Activated effector memory CD4-positive, alpha-beta T cell treated with anti-CD3 and anti-CD28 coated beads, Interleukin-2, amount 50 U/mL, for 16 hours (primary cell): ENCODE measurements at places on chromosomes 3 and 15.

DNA sequence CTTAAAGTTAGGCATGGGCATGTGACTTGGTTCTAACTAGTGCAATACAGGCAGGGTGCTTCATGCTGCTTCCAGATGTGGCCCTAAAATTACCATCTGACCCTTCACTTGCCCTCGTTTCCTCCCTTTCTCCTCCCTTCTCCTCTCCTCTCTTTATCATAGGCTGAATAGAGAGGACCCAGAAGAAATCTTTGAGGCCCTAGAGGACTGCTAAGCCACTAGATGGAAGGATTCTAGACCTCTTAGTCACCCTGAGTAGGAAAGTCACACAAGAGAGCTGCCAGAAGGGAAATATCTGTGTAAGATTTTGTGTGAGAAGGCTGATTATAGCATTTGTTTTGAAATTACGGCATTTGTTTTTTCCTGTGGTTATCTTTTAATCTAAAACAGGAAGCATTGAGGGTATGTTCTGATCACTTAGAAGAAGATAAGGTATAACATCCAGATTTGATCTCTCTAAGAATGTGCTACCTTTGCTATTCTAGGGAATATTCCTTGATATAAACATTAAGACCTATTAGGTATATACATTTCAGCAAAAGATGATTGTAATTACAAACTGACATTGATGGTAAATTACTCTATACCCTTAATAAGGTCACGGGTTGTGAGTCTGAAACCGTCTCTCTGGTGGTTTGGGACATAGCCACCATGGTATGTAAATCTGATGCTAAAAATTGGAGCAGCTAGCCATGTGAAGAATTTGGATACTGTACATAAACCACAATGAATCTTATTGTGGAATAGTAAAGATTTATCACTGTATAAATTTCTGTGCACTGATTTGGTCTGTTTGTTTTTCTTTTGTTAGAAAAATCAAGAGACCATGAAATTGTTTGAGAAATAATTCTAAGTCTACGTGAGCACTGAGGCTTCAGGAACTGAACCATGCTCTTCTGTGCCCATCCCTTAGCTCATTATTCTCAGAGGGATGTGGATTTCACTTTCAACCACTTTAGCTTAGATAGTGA, 84.1 kb downstream of the TP63 start:
- DNase-seq, result no peak

- no peak for DNase-seq
These were observed 205.8 kb downstream of the SLCO3A1 start for GRCh38 chr15:92059036-92059970.

GRCh38 chr3:87997966-87998365, 60.8 kb downstream of the CGGBP1 start:
- no peak for DNase-seq

- DNase-seq, result no peak
These were observed 518.2 kb downstream of the CADM2 start for GRCh38 chr3:85476891-85477495.

GRCh38 chr3:121852256-121852655, 17.2 kb downstream of the EAF2 start:
- DNase-seq, result no peak

DNA sequence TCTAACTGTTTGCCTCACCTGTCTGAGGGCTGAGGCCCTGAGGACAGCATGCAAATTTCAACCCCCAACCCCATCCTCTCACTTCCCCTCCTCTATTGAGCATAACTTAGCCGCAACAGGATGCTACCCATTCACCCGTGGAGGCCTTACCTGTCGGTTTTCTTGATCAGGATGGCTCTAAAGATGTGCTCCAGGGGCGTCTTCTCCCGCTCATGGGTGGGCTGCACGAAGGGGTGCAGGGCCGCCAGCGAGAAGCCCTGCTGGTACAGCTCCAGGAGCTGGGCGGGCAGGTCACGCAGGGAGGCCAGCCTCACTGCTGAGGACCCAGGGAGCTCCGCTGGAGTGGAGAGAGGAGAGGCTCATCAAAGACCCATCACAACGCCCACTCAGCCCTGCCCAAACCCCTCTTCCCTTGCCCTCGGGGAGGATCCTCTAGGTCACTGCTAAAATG, 79.8 kb downstream of the RFTN1 start:
- DNase-seq, result no peak

- no peak for DNase-seq
These were observed 25.6 kb downstream of the IQCH start for GRCh38 chr15:67280217-67280616.

- DNase-seq, result no peak
These were observed 55.1 kb downstream of the OTOL1 start for GRCh38 chr3:161551697-161552096.

GRCh38 chr3:67558426-67558825, 96.0 kb downstream of the SUCLG2 start:
- no peak for DNase-seq

- no peak for DNase-seq
These were observed 18.3 kb downstream of the MAGEL2 start for GRCh38 chr15:23629234-23629805.

GRCh38 chr15:75460646-75461045, 9.2 kb upstream of the SIN3A start:
- DNase-seq, result no peak
